NCI-H2029 treated with DMSO at 0.1 percent for 48 hours (cell line): ENCODE measurements at places on chromosomes 3 and 15.

DNA sequence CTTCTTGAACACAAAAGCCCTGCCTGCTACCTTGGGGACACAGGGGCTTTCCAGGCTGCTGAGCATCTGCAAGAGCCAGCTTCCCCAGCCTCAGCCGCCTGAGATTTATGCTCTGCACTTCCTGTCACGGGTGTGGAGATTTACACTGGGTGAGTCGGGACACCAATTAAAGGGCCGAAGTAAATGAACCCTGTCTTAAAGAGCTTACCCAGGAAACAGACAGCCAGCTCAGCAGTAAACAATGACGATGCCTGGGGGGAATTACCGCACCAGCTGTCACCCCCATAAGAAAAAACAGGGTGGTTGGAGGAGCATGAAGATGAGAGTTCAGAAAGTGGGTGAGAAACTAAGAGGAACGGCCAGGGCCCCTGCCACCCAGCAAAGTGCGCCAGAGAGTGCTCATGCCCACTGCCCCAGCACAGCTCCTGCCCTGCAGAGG, 37.5 kb upstream of the IQSEC1 start:
- DNase-seq: no peak

- DNase-seq: no peak
Observed at GRCh38 chr3:150786791-150787190, 23.8 kb upstream of the SIAH2 start.

DNA sequence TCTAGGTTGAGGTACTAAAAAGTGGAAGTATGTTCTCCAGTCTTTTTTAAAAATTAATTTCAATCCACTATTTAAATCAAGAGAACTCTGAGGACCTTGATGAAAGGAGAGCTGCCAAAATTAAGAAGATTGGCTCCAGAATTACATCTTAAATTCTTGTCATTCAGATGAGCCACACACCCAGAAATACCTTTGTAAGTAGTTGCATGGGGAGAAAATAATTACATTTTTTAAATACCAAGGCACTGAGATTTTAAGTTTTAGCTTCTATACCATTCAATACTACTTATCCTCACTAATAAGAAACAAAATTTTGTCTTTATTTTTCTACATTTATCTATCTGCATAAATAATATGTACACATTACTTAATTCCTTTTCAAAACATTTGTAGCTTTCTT, 1132.8 kb downstream of the OTOL1 start:
- DNase-seq: no peak

DNA sequence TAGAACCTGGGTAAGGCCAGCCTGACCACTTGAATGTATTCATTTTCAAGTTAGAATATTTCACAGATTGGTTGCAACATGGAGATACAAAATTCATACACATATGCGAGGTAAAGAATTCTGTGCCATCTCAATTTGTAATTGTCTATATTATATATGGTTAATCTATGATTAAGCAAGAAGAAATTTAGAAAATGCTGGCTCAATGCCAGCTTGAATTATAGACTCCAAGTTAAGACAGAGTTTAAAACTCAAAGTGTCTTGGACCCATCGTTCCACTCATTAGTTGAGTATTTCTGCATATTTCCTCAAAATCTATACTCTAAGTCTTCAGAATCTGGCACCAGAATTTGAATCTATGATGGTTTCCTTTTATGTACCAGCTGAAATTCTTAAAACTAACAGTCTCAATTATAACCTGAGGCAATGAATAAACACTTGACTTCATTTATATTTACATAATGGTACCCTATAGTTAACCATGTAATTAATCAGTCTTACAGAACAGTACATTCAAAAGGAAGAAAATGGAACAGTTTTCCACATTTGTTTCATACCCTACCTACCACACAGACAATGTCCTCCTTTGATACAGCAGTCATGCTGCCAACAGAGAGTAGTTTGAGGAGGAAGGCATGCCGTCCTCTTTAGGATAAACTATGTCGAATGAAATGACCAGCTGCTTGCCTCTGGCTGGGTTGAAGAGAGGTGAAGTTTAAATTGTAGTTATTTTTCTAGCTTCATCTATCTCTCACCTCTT, 95.7 kb downstream of the CD47 start:
- no peak for DNase-seq

DNA sequence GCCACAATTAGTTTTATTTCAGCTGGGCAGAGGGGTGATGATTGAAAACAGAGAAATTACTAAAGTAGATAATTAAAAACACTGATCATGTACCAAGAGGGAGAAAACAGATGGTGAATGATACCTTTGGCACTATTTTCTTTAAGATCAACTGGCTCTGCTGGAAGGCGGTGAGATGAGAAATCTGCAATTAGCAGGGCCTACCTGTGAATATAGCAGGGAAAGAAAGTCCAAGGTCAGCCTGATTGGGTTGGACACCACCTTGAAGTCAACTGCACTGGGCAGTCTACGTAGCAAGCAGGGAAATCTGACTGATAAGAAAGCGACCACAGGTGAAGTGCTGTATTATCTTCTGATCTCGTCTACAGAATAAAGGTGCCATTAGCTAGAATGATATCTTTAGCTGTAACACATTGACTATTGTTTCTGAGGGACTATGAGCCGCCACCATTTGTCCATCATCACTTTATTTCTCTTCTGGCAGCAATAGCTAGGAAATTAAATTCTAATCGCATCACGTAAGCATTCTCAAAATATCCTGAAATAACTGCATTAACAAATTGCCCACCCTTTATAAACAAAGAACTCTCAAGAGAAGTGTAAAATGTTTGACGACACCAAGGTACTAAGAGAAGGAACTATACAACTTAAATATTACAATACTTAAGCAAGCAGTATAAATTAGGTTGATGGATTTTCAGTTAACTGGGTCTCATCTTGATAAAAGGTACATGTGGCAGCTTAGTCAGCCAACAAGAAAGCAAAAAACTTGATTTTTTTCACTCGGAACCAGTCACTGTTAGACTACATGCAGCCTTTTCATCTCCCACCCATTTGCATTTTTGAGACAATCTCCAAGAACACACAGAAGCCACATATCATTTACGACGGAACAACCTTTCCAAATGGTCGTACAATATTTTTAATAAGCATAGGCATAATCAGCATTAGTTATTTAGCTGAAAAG, 1.3 kb downstream of the NEDD4 start:
- DNase-seq: no peak

GRCh38 chr3:185058796-185059195, 94.1 kb downstream of the C3orf70 start:
- DNase-seq: no peak

GRCh38 chr3:4506559-4507023, 13.4 kb downstream of the ITPR1 start:
- no peak for DNase-seq

DNA sequence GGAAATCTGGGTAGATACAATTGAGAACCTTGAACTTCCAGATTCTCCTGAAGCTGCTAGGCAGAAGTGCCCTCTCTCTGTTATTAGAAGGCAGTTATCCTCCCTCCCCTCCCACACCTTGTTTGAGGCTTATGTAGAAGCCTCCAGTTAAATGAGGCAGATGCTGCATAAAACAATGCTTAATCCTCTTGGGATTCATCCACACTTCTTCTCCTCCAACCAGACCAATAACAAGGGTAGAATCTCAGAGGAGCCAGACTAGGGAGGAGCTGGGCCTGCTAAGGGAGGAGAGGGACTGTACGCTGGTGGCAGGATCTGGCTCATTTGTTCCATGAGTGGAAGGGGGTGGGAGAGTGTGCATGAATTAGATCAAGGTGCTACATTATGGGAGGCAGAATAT, 88.3 kb upstream of the PRR23C start:
- DNase-seq: no peak

- DNase-seq: no peak
Observed at GRCh38 chr15:65176056-65176455, 9.1 kb downstream of the CLPX start.

- DNase-seq: no peak
Observed at GRCh38 chr15:64701482-64702184, 73.8 kb downstream of the RBPMS2 start.

GRCh38 chr3:189902230-189903186, 218.2 kb downstream of the P3H2 start:
- DNase-seq: no peak

DNA sequence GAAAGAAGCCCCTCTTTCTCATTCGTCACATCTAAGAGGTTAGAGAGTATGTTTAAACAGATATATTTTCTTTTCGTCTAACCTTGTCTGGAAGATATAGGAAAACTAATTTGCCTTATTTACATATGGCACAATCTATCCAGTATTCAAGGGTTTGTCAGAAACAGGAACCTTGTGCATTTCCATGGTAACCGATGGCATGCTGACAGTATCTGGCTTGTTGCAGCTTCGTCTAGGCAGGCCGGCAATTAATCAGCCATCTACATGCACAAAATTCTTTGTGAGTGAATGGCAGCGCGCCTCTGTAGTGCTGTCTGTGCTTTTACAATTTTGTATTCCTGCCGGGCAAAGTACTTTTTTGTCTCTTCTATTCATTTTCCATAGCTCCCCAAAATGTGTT, 294.0 kb upstream of the SOX2 start:
- DNase-seq: no peak

GRCh38 chr3:142779591-142779990, 55.8 kb downstream of the TRPC1 start:
- DNase-seq: no peak

GRCh38 chr3:56783644-56784447, 17.9 kb downstream of the ARHGEF3 start:
- DNase-seq: no peak

GRCh38 chr15:44029940-44030568, 165.0 kb downstream of the FRMD5 start:
- no peak for DNase-seq

DNA sequence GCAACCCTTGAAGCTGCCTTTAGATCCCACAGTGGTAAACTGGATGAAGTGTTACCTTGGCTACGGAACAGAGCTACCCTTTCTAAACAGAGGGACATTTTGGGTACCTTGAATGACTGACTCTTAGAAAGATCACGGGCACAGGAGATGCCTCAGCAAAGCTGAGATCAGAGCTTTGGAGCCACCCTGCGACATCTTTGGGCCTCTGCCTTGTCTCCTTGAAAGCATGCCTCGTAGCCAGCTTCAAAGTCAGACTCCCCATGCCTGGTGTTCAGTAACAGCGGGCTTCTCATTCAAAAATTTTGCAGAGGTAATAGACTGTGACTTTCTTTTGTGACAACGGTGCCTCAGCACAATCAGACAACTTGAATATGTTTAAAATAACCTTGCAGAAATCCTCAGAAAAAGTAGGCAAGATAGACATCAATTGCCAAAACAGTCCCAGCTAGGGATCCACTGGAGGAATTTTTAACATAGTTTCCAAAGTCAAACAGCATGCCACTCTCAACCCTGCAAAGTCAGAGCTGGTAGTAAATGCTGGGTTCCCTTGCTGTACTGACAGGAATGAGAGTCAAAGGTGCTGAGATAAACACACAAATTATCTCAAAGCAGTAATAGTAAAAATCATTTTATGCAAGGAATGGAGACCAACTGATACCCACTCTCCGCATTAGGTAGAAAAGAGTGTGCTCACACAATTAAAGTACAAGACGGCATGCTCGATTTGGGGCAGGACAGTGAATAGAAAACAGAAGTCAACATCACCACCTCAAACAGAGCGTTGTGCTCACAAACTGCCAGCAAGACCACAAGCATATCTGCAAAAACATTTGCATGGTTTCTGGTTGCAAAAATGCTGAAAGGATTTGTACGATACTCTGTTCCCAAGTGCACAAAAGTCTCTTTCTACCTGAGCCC, 82.1 kb downstream of the MYO1E start:
- DNase-seq: no peak

DNA sequence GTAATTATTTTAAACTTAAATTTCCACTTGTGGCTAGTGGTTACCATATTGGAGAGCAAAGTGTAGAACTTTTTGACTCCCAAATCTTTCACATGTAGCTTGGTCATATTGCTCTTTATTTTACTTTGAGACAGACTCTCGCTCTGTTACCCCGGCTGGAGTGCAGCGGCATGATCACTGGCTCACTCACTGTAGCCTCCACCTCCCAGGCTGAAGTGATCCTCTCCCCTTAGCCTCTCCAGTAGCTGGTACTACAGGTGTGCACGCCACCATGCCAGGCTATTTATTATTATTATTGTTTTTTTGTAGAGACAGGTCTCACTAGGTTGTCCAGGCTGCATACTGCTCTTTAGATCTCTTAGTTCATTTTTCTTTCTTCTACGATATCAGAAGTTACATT, 3.9 kb downstream of the FNDC3B start:
- DNase-seq: no peak
